ENCODE measurements at places on chromosomes 3 and 15.

GRCh38 chr3:179486806-179487205 is 35.5 kb upstream of the GNB4 start:
- DNase-seq: no peak

GRCh38 chr15:60835974-60836373 is 357.0 kb upstream of the ICE2 start:
- no peak for DNase-seq

DNA sequence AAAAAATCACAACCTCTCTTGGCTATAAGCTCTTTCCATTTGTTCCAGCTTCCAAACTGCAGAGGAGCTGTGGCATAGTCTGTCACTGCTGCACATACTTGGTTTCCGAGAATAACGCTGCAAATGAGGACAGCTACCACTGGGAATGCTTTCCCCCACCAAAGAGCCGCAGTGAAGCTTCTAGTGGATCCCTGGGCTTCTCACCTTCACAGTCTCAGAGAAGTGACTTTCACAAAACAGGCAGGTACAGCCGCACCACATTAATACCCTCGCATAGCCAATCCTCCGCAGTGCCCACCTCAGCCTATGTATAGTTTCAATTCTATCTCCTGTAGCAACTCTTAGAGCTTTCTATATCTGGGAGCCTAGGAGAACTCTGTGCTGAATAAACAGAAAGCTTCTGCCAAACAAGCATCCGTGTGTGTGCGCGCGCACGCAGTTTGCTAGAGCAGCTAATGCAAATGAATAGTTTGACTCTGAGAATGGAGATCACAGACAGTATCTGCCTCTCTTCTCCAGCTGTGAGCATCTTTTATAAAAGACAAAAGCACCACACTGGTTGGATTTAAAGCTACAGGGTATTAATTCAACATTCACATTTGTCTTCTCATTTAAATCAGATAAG is 81.9 kb upstream of the PLXND1 start:
- DNase-seq: no peak

- DNase-seq: no peak
Measured at GRCh38 chr3:119990888-119991287, 103.4 kb downstream of the GSK3B start.

GRCh38 chr3:181596126-181596525 is 115.6 kb upstream of the SOX2 start:
- no peak for DNase-seq

- DNase-seq: peak; percentile 39
Measured at GRCh38 chr3:43296565-43296964, 10.2 kb downstream of the SNRK start.

GRCh38 chr15:87293031-87293430 is 963.5 kb downstream of the NTRK3 start:
- no peak for DNase-seq

All from stimulated activated CD4-positive, alpha-beta T cell treated with anti-CD3 and anti-CD28 coated beads, Interleukin-4, amount 100 ng/mL, for 1 hour (primary cell).